GM12864 (cell line): ENCODE measurements at places on chromosomes 6 and 20.

GRCh38 chr6:157714153-157714490 is 108.9 kb upstream of the SNX9 start:
- no peak for DNase-seq

- no peak for DNase-seq
Measured at GRCh38 chr6:20479526-20479925, 54.7 kb upstream of the CDKAL1 start.

GRCh38 chr6:90015883-90016282 is 121.6 kb downstream of the GJA10 start:
- no peak for DNase-seq

GRCh38 chr6:165881806-165882205 is 218.8 kb upstream of the PDE10A start:
- DNase-seq: no peak

DNA sequence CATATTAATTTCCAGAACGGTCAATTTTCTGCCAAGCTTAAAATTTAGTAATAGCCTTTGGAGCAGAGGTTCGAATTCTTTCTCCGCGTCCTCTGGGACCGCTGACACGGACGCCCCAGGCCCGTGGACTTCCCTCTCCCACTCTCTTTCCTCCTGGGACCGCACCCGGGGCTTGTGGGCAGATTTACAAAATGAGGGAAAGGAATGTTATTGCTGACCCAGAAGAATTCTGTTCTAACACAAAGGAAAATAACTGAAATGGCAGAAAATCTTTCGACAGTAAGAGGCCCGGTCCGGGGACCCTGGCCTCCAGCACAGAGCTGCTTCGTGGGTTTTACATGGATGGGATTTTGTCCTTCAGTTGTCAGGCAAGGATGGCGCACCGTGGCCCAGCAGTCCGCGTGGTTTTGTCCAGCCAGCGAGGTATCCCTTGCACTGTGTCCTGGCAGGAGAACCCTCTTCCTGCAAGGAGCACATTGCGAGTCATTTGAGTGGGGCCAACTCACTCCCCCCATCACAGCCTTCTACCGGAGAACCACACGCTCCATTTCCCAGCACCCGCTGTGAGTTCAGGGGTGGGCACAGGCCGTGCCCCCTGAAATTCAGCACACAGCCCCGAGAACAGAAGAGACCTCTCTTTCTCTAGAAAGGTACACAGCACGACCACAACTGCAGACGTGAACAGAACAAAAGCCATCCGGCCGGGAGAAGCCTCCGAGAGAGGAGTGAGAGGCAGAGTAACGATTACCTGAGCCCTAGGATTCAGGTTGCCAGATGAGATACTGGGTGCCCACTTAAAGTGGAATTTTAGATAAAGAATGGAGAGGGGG is 106.0 kb upstream of the AFDN start:
- DNase-seq: no peak

- no peak for DNase-seq
Measured at GRCh38 chr6:113846577-113846976, 10.6 kb upstream of the MARCKS start.

- DNase-seq: no peak
Measured at GRCh38 chr6:34928695-34929094, 39.6 kb downstream of the ANKS1A start.

- DNase-seq: no peak
Measured at GRCh38 chr6:156984178-156984738, 207.1 kb downstream of the ARID1B start.

GRCh38 chr6:303948-304558 is 11.8 kb downstream of the DUSP22 start:
- DNase-seq: no peak

DNA sequence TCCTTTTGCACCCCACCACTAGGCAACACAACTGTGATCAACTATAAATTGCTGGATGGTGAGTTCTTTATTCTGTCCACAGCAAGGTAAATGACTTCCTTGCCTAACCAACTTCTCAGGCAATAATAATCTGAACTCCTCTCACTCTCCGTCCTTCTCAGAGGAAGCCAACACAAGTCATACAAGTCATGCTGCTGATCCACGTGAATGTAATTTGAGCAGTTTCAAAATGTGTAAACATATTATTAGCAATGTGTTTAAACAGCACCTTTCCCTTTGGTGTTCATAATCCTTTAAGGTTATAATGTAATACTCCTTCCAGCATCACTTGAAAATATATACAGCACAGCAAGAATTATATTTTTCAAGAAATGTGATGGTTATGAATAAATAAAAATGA is 127.9 kb downstream of the QRSL1 start:
- no peak for DNase-seq

DNA sequence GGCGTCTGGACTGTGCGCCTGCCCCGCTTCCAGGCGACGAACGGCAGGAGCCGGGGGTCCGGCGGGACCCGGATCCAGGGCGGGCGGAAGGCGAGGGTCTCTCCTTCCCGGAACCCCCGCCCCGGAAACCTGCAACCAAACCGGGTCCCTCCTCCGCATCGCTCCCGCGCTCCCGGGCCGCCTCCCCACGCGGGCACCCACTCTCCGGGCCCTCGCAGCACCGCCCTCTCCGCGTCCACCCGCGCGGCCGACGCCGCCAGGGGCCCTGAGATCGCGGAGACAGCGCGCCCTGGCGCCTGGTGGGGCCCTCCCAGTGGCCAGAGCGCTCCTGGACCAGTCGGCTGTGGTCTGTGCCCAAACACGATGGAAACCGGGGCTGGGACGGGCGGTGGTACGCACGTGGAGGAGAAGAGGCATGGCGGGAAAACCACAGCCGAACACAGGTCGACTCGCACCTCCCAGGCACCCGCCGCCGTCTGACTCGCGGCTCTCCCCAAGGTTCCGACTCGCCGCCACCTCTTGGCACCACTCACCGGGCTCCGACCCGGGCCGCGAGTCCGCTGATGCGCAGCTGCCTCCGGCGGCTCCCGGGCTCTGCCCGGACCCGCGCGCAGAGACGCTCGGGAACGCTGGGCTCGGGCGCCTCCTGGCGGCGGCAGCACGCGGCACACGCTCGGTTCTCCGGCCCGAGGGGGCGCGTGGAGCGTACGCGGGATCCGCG is 7.9 kb downstream of the NKX2-2 start:
- no peak for DNase-seq
